ENCODE measurements at places on chromosomes 16 and 17.

DNA sequence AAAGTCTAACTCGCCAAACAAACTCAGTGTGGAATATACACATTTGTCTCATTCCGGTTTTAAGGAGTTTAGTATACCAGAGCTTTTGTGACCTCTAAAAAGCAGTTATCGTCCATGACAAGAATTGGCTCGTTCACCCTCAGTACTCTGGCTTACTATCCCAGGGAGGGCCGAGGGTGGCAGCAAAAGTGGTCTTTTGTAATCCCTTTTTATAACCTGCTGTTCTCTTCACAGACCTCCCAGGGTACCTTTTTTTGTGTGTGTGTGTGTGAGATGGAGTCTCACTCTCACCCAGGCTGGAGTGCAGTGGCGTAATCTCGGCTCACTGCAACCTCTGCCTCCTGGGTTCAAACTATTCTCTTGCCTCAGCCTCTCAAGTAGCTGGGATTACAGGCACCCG, 8.9 kb downstream of the NMT1 start:
- DNase-seq, result no peak

DNA sequence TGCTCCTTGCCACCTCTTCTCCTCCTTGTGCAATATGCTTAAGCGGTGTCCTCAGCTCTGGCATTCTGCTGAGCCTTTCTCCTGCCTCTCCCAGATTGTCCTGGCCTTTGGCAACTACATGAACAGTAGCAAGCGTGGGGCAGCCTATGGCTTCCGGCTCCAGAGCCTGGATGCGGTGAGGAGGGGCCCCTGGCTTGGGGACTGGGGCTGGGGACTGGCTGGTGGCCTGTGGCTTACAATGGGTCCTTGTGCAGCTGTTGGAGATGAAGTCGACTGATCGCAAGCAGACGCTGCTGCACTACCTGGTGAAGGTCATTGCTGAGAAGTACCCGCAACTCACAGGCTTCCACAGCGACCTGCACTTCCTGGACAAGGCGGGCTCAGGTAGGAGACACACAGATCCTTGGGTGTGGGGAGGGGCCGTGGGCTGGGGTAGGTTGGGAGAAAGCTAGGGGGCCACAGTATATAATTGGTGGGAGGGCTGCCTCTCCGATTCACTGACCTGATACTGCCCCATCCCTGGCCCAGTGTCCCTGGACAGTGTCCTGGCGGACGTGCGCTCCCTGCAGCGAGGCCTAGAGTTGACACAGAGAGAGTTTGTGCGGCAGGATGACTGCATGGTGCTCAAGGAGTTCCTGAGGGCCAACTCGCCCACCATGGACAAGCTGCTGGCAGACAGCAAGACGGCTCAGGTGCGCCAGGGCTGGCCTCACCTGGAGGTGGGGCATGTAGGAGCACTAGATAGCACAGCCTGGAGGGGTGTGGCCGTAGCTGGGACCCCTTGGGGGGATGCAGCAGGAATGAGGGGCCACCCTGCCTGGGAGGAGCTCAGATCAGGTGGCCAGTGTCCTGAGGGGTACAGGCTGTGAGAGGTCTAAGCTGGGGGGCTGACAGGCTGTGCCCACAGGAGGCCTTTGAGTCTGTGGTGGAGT, 16.9 kb downstream of the SPATA32 start:
- no peak for DNase-seq

DNA sequence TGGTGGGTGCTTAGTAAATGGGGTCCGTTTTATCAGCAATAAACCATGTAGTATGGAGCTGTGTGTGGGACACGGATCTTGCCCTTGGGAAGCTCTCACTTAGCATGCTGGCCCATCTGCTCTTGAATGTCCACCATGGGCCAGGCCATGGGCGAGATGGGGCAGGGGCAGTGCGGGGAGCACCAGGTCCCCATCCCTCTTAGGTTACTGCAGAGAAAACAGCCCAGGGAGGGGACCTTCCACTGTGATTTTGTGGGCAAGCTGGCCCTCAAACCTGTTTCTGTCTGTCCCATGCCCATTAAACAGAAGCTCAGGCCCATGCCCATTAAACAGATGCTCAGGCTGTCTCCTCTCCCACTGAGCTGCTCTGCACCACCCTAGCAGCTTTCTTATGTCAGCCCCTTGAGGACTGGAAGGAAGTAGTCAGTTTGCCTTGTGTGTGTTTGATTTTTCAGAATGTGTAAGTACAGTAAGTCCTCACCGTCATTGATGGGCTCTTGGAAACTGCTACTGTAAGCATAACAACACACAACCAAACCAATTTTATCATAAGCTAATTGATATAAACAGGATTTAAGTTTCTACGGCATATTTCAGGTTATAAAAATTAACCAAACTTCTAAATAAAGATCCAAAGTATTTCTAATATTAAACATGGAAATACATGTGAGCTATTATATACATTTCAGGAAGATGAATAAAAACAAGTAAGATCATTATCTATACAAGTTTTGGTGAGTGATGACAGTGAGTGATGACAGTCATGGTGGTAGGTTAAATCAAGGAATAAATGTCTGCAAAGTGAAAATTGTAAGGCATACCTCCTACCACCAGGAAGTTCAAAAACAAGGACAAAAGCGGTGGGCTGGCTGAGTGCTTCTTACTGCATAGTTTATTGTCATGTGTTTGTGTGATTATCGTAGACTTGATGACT, 11.5 kb downstream of the MPRIP start:
- no peak for DNase-seq

DNA sequence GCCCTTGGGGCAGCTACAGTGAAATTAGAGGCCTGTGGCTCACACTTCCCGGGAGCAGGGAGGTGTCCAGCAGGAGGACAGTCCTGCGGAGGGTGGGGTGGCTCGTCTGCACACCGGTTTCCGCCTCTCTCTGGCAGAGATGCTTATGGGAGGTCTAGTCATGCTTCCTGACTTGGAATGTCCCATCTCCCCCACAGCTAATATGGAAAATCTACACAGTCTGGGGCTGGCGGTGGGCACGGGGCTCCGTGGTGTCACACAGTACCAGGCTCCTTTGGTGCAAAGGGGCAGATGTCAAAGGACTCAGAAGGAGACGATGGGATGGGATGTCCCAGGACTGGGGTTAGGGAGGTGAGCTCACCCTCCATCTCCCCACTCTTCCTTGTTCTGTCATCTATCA, 44.1 kb upstream of the DOC2B start:
- DNase-seq, result no peak

- DNase-seq, result no peak
Measured at GRCh38 chr17:58326609-58327362, 1.8 kb downstream of the TSPOAP1 start.
